ENCODE measurements at places on chromosomes 11 and 22.

GRCh38 chr22:23399367-23400285 is 180.5 kb downstream of the IGLL1 start:
- DNase-seq, result no peak

- DNase-seq, result no peak
Measured at GRCh38 chr22:45211435-45211834, 29.3 kb downstream of the KIAA0930 start.

DNA sequence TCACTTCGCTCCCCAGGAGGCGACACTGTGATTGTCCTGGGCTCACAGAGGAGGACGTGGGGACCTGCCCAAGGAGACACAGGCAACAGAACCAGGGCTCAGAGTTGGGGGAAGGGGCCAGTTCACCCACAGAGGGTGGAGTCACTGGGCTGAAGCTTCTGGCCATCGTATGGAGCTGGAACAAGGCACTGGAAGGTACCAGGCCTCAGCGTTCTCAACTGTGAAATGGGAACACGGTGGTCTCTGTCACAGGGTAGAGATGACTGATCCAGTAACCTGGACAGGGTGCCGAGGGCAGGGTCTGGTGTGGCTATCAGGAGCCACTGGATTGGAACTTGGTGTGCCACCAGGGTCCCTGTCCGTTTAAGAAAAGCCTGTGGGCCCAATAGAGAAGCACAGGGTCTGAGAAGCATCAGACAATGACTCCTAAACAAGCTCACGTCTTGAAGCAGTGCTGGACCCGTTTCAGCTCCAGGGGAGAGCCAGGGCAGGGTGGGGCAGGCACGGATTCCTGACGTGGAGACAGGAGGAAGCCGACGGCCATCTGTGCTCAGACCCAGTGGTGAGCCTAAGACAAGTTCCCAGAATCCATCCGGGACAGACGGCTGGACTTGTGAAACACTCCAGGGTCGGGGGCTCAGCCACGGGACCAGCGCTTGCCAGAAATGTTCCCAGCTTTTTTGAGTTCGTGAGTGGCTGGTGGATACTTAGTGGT is 25.0 kb upstream of the KCNQ1OT1 start:
- DNase-seq, result no peak

- no peak for DNase-seq
Measured at GRCh38 chr11:57635246-57635645, 14.5 kb downstream of the YPEL4 start.

All from T1000 (cell line).